ENCODE measurements at places on chromosomes 1 and 21.

- no peak for DNase-seq
These were observed 6.2 kb upstream of the EXTL1 start for GRCh38 chr1:26015358-26015757.

DNA sequence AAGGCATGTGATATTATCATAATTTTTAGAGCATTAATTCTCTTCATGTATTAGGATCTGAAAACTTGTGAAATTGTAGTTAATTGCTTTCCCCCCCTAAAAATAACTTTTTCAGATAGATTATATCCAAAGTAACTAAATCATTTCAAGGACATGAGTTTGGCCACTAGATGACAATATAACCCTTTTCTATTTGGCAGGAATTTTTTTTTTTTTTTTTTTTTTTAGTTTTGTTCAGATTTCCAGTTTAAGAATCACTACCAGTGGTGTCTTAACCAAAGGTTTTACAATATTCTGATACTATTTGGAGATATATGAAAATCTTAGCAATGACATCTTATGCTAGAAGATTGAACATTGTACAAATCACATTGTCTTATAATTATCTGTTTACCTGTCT, 370.8 kb downstream of the AMY1C start:
- no peak for DNase-seq

DNA sequence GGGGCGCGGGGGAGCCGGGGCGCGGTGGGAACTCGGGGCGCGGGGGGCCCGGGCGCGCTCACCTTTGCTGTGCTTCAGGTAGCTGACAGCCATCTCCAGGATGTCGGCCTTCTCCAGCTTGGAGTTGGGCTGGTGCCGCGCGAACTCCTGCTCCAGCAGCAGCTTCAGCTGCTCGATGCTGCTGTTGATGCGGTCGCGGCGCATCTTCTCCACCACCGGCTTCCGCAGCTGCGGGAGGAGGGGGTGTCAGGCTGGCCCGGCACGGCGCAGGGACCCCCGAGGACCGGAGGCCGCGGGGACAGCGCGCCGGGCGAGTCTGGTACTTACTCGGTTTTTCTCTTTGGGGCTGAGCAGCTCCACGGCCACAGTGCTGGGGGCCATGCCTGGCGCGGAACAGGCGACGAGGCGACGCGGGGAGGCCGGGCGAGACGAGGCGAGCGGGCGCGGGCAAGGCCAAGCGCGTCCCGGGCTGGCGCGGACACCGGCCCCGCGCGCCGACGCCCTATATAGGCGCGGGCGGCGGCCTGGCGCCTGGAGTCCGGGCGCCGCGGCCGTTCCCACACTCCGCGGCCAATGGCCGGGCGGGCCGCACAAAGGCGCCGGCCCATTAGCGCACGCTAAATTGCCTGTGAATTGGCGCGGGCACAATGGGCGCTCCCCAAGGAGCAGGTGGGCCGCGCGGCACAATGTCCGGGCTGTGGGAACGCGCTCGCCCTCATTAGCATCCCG, at the start of gene HES5:
Gene HES5, minus strand, starts transcription at position 480 of the 729 bp plus-strand sequence. Its CDS starts 99 bp downstream, at position 381.
- peak; percentile 66 for DNase-seq

- DNase-seq, result no peak
These were observed at the start of gene OR2M4 for GRCh38 chr1:248231117-248231516. Gene OR2M4, plus strand, starts transcription at chr1:248231417. Its CDS starts 7,512 bp downstream, at chr1:248238929.

DNA sequence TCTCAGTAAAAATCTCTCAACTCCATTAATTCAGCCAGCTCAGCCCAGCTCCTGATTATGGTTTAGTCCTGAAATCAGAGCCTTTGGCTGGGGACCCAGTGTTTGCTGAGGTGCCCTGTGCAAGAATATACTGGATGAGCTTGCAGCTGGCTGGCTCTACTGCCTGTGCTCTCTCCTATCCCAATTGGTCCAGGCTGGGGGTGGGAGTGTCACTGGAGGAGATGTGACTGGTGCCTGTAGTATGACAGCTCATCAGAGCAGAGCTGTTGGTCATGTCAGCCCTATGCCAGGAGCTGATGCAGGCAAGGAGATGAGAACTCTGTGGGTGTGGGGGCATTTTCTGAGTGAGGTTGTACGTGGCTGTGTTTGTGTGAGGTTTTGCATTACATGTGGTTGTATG, 87.0 kb downstream of the TNR start:
- DNase-seq, result no peak

DNA sequence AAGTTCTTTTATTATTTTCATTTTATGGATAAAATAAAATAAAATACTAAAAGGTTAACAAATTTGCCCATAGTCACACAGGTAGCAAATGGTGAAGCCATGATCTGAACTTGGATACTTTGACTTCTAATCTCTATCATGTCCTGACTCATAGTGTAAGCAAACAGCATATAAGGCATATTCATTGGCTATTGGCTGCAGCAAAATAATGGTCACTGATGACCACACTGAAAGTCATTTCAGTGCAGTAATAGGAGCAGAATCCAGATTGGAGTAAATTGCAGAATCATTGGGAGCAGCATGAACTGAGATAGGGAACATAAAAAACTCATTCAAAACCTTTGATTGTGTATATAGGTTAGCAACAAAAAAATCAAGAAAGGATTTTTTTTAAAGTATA, 262.9 kb downstream of the PLA2G4A start:
- DNase-seq, result no peak

DNA sequence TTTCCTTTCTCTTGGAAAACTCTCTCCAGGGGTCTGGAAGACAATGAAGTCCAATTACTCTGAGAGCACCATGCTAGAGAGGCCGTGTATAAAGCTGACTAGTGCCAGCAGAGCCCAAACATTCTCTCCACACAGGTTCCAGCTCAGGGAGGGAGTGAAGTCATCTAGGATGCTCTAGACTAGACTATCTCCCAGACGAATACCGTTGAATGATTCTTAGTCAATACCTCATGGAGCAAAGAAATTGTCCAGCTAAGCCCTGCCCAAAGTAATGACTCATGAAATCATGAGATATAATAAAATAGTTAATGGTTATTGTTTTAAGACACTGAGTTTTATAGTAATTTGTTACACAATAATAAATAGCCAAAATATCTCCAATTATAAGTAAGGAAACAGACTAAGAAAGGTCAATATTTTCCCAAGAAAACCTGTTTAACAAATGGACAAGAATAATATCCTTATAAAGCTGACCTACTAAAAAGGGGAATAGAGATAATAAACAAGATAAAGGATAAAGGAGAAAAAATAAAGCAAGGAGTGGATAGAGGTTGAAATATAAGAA, 163.9 kb upstream of the LRRC7 start:
- no peak for DNase-seq

DNA sequence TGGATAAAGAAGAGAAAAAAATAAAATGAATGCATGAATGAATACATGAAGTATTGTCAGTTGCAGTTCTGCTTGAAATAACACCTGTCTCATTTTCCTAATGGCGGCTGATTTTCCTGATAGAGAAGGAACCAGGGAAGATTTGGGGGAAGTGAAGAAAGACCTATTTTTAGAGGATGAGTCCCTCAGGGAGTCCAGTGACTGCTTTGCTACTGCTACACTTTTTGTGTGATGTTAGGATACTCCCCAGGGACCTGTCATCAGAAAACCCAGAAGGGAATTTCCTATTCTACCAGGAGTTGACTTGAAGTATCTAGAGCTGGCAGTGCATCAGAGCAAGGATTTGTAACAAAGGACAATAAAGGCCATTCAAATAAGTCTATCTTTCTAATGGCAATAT, 114.8 kb downstream of the MAB21L3 start:
- DNase-seq, result no peak

DNA sequence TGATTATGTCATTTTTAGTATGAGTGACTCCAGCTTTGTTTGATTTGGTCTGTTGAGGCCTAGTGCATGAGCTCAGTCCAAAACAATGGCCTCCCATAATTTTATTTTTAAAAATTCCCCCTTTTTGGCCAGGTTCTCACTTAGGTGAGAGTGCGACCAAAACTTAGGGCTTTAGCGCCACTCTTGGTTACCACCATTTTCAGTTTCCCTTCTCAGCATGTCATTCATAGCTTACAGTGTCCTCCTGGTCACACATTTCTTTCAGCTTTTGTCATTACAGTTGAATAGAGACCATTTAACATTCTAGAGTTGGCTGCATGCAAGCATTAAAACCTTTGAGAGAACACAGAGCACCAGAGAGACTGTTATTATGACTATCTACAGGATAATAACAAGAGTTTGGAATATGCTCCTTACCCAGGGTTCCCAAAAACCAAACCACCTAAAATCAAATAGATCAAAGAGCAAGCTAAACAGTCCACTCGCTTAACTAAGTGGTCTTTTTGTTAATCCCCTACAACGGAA, 85.4 kb downstream of the TLR5 start:
- no peak for DNase-seq

DNA sequence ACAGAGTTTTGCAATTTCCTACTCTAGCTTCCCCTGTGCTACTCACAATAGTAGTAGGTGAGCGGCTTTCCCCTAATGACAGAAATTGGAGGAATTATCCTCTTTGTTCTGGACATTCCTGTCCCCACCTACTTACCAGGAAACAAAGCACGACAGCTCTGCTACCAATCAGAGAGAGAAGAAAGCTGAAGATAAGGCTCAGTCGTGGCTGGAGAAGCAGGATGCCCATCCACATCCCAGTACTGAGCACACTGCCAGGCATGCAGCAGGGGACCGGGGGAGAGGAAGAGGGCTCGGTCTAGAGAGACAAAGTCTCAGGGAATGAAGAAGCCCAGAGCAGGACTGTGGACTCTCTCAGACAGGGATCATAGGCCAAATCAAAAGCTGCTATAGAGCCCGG, 134.1 kb upstream of the KRTAP19-8 start:
- DNase-seq, result no peak

- DNase-seq, result peak; percentile 41
These were observed 24.1 kb downstream of the MEGF6 start for GRCh38 chr1:3586986-3587759.

- no peak for DNase-seq
These were observed 7.2 kb upstream of the ETV3L start for GRCh38 chr1:157106813-157107189.

DNA sequence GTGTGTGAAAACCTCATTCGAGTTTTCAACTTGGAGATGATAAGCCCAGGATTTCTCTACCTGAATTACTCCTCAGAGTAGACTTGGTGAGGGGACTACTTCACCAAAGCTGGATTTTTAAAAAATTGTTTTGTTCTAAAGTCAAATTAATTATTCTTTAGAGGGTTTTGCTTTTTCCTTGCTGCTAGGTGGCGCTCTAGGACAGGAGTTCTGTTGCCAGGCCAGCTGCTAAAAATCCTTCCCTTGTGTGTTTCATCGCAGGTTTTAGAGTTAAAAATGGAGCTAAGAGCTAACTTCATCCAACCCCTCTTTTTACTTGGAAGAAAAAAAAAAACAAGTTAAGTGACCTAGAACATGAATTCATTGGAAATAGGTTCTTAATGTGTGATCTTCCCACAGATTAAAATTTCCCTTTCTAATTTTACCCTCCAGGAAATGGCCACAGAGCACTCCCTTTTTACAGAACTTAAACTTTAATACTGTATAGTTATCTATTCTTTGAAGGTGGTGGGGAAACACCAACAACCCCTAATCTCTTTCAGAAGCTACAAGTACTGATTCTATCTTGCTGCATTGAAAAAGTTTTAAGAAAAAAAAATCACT, 36.7 kb upstream of the FAM163A start:
- peak; percentile 79 for DNase-seq

DNA sequence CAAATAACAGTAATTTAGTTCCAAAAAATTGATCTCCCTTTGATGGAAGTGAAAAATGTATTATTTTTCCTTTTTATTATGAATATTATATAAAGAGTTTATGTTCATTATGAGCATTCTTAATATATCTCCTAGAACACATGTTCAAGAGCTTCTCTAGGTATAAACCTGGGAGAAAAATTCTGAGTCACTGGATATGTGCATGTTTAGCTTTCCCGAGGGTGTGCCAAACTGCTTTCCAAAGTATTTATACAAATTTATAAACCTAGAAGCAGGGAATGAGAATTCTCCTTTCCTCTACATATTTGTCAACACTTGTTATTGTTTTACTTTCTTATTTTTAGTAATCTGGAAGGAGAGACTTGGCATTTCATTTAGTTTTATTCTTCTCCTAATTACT, 25.0 kb downstream of the XCL2 start:
- DNase-seq, result no peak

GRCh38 chr1:44643721-44644334, 30.5 kb downstream of the TMEM53 start:
- DNase-seq, result no peak

- DNase-seq, result no peak
These were observed 118.3 kb upstream of the ATP1A1 start for GRCh38 chr1:116254776-116255175.

DNA sequence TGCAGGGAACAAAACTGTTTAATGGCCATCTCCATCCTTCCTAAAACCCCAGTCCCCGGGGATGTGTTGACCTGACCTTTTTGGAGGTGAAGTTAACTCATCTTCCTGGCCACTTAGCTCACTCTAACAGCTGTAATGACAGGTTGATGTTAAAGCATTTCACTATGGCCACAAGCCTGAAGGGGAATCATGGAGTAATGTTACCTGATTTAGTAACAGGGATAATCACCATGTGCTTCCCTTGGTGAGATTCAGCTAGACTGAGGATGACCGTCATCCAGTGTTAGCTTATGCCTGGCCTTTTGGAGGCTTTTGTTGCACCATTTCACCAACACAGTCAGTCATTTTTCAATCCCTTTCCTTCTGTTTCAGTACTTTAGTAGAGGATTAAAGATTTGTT, 64.3 kb upstream of the RAVER2 start:
- no peak for DNase-seq

- DNase-seq, result no peak
These were observed 1.9 kb downstream of the WDR64 start for GRCh38 chr1:241654019-241654418.

DNA sequence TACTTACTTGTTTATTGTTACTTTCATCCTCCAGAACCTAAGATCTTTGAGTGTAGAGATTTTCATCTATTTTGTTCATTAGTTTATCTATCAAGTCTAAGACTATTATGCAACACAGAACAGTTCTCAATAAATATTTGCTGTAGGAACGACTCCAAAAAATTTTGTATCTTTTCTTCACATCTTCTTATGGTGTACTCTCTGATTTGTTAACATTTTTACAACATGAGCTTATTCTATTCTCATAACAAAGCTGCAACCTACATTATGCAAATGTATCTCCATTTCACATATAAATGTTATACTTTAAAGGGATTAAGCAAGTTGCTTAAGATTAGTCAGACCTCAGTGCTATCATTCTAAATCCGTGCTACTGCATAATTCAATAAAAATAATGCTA, 514.2 kb upstream of the ZP4 start:
- no peak for DNase-seq

Measured in Ammon's horn (tissue), 1 donor.